Neural crest cell (in vitro differentiated cells): ENCODE measurements at places on chromosomes 11 and 22. TPM values are rescaled to one million over a fixed set of nuclear protein-coding genes. Genes with fewer than 3 reads are reported as not detected.

GRCh38 chr11:89052220-89052619 lies 13.6 kb downstream of the GRM5 start:
- no peak overlapping the region for H3K4me3 ChIP-seq
- H3K36me3 ChIP-seq, result no peaks in the 10 kb centered on the region
- no peaks in the 10 kb centered on the region for H3K4me1 ChIP-seq
- no peak for DNase-seq
- H3K27me3 ChIP-seq, result peaks cover 41% of the 10 kb centered on the region
- no peak overlapping the region for H3K27ac ChIP-seq

Gene LARGE2
- total RNA-seq, result 0.48 TPM in 1 of 2 replicates, not detected in the other

- DNase-seq, result no peak
- H3K4me3 ChIP-seq, result peak overlapping the region; percentile 89
- H3K27me3 ChIP-seq, result no peaks in the 10 kb centered on the region
- no peak overlapping the region for H3K27ac ChIP-seq
These were observed 585 bp upstream of the NADSYN1 start for GRCh38 chr11:71452199-71453036.

- no peak for DNase-seq
- H3K27me3 ChIP-seq, result no peaks in the 10 kb centered on the region
- H3K4me1 ChIP-seq, result no peaks in the 10 kb centered on the region
- no peak overlapping the region for H3K4me3 ChIP-seq
- H3K36me3 ChIP-seq, result peaks cover 29% of the 10 kb centered on the region
- no peak overlapping the region for H3K27ac ChIP-seq
These were observed 18.8 kb downstream of the PRPF19 start for GRCh38 chr11:60887556-60887955.

Gene SMC1B
- total RNA-seq, result not detected in 2 replicates

DNA sequence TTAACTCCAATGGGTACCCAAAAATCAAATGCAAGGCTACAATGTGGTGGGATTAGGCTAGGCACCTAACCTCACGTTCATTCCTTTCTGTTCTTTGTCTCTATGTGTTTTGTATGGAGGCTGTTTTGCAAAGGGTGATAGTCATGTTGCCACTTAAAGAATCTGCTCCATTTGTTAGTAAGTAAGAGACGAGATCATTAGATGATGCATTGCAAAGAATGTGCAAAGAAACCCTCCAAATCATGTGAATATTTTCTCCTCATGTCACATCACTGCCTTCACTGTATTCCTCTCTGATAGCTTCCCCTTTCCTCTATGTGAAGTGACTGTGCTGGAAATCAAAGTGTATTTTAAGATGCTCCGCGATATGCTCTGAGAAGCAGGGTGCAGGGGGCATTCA lies 11.9 kb downstream of the SYT13 start:
- H3K27me3 ChIP-seq, result peaks cover 80% of the 10 kb centered on the region
- no peak overlapping the region for H3K4me3 ChIP-seq
- H3K36me3 ChIP-seq, result no peaks in the 10 kb centered on the region
- H3K4me1 ChIP-seq, result no peaks in the 10 kb centered on the region
- no peak overlapping the region for H3K27ac ChIP-seq
- DNase-seq, result no peak

GRCh38 chr22:23682077-23682476 lies 8.7 kb upstream of the RGL4 start:
- no peak overlapping the region for H3K4me3 ChIP-seq
- H3K4me1 ChIP-seq, result peaks cover 4% of the 10 kb centered on the region
- H3K27ac ChIP-seq, result no peak overlapping the region

DNA sequence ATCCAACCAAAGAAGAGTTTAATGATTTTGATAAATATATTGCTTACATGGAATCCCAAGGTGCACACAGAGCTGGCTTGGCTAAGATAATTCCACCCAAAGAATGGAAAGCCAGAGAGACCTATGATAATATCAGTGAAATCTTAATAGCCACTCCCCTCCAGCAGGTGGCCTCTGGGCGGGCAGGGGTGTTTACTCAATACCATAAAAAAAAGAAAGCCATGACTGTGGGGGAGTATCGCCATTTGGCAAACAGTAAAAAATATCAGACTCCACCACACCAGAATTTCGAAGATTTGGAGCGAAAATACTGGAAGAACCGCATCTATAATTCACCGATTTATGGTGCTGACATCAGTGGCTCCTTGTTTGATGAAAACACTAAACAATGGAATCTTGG lies 23.9 kb downstream of the KDM4D start:
- H3K4me3 ChIP-seq, result no peak overlapping the region
- DNase-seq, result no peak
- H3K27ac ChIP-seq, result no peak overlapping the region
- no peaks in the 10 kb centered on the region for H3K27me3 ChIP-seq
- no peaks in the 10 kb centered on the region for H3K4me1 ChIP-seq

DNA sequence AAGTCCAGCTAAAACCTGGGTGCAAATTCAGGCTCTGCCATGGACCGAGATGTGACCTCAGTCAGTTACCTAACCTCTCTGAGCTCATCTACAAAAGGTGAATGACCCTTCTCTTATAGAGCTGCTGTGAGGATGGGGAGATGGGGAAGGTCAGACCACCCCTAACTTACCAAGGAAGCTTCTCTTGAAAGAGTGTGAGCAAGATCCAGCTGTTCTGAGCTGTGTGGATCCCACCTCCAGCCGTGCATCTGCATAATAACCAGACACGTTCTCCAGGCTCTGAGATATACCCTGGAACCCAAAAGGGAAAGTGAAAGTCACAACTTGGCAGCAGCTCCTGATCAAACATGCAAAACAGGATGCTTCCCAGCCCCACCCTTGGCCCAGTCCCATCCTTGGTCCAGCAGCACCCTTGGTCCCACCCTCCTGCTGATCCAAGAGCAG lies at the start of gene APOL3:
Gene APOL3, minus strand, starts transcription at position 257 of the 444 bp plus-strand sequence. CDS start 11,700 bp downstream, outside the sequence.
- peaks cover 15% of the 10 kb centered on the region for H3K4me1 ChIP-seq
- H3K36me3 ChIP-seq, result no peaks in the 10 kb centered on the region
- no peak within 1 kb of the TSS for H3K4me3 ChIP-seq
- peaks cover 2% of the 10 kb centered on the region for H3K27me3 ChIP-seq
- no peak for DNase-seq

Gene HBE1
- 0.45 and 0.56 TPM in 2 replicates for total RNA-seq

DNA sequence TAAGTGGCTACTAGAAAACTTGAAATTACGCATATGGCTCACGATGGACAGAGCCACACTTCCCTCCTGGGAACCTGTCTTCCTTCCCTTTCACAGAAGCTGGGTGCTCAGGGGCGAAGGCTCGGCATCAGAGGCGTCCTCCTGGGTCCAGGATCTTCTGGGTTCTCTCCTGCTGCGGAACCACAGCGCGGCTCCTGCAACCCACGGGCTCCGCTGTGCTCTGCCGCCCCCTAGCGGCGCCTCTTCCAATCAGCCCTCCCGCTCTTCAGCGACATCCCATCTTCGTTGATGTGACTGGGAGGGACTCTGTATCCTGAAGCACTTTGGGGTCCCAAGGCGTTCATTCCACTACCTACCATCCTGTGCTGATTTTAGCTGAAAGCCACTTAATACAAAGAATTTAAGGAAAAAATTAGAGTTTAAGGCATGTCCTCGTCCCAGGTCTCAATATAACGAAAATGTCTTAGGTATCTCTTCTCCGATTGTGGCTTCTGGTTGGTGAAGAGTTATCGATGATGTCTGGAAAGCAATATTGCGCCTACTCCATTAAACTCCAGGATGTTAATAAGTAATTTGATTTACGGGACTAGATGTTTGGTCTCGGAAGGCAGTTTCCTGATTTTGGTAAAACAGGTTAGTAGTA lies 14.8 kb upstream of the RPS3 start:
- H3K27ac ChIP-seq, result no peak overlapping the region
- peak; percentile 73 for DNase-seq
- H3K4me1 ChIP-seq, result peaks cover 9% of the 10 kb centered on the region
- peaks cover 11% of the 10 kb centered on the region for H3K27me3 ChIP-seq
- no peak overlapping the region for H3K4me3 ChIP-seq

Gene ARFIP2
- 52.4 and 57.1 TPM in 2 replicates for total RNA-seq

- H3K27ac ChIP-seq, result no peak overlapping the region
- H3K4me1 ChIP-seq, result no peaks in the 10 kb centered on the region
- H3K36me3 ChIP-seq, result no peaks in the 10 kb centered on the region
- peak overlapping the region; percentile 23 for H3K4me3 ChIP-seq
- no peak for DNase-seq
These were observed 10.0 kb downstream of the RRP7A start for GRCh38 chr22:42509548-42509947.

Gene GVQW3
- 13.8 and 13.9 TPM in 2 replicates for total RNA-seq

DNA sequence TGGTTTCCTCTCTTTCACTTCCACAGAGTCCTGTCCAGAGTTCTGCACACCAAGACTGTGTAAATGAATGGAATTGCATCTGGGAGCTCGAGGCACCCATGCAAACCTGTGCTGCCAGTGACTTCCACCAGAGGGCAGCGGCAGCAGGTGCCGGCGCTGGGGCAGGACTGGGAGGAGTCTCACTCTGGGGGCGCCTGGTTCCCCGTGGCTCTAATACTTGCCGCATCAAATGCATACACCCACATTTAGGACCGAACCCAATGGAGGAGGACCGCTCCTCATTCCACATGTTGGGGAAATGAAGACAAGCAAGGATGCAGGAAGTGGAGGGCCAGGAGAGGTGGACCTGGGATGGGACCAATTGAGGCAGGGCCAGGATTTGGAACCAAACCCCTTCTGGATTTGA lies 1.1 kb upstream of the CD6 start:
- no peak overlapping the region for H3K4me3 ChIP-seq
- DNase-seq, result peak; percentile 40
- peaks cover 7% of the 10 kb centered on the region for H3K36me3 ChIP-seq
- H3K27ac ChIP-seq, result peak overlapping the region; percentile 31
- H3K27me3 ChIP-seq, result no peaks in the 10 kb centered on the region

Gene SYT7
- 3.8 and 4.1 TPM in 2 replicates for total RNA-seq

GRCh38 chr11:32108576-32108975 lies 17.7 kb downstream of the RCN1 start:
- peaks cover 2% of the 10 kb centered on the region for H3K27me3 ChIP-seq
- H3K4me3 ChIP-seq, result no peak overlapping the region
- peaks cover 6% of the 10 kb centered on the region for H3K4me1 ChIP-seq
- DNase-seq, result no peak

DNA sequence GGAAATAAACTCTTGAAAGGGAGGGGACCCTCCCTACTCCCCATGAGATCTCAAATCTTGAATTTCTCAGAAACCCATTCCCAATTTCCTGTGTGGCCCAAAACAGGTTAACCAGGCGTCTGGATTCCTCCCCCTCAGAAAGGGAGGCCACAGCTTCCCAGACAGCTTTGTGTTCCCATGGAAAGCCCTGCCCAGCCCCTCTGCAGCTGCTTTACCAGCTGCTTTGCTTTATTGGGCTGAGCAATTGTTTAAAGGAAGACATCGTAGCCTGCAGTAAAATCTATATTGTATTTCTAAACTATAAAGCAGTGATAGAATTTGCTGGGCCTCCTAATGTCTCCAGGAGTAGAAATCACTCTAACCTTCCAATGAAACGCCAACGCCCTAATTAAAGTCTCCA lies 97.4 kb downstream of the CHST1 start:
- no peak for DNase-seq
- H3K4me3 ChIP-seq, result no peak overlapping the region
- no peaks in the 10 kb centered on the region for H3K4me1 ChIP-seq
- H3K36me3 ChIP-seq, result no peaks in the 10 kb centered on the region
- H3K27me3 ChIP-seq, result peaks cover 14% of the 10 kb centered on the region
- H3K27ac ChIP-seq, result no peak overlapping the region

- DNase-seq, result no peak
- H3K27ac ChIP-seq, result no peak overlapping the region
- no peaks in the 10 kb centered on the region for H3K27me3 ChIP-seq
- H3K4me1 ChIP-seq, result peaks cover 10% of the 10 kb centered on the region
- no peaks in the 10 kb centered on the region for H3K36me3 ChIP-seq
- no peak overlapping the region for H3K4me3 ChIP-seq
These were observed 17.2 kb upstream of the TSKU start for GRCh38 chr11:76765863-76766350.

- H3K36me3 ChIP-seq, result peaks cover 13% of the 10 kb centered on the region
- DNase-seq, result no peak
- peaks cover 48% of the 10 kb centered on the region for H3K4me1 ChIP-seq
- no peaks in the 10 kb centered on the region for H3K27me3 ChIP-seq
- peak overlapping the region; percentile 91 for H3K27ac ChIP-seq
These were observed 59.0 kb downstream of the LRP5 start for GRCh38 chr11:68371171-68372041.

Gene RASD2
- total RNA-seq, result not detected in 2 replicates

DNA sequence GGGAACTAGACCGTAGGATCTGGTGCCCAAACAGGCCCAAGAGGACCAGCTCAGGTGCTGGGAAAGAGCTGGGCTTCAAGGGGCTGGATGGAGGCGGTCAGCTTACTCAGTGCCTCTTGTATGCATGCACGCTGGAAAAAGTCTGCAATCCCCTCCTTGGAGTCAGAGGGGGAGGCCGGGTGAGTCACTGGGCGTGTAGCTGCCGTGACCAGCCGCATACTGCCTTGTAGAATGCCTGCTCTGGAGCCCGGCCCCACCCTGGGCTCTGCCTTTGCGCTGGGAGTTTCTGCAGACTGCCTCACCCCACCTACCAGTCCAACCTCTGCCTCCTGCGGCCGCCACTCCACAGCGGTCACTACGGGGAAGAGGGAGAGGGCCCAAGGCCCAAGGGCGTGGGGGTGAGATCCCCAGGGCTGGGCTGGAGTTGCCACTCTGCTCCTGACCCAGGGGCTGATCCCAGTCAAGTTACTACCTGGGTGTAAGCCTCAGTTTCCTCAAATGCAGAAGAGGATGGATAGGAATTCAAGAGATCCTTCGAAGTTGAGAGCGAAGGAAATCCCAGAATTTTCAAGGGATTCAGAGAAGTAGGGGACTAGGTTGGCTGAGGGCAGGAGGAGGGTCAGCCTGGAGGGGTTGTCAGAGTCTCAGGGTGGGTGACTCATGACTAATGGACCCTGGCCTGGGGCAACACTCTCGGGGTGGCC lies 4.2 kb downstream of the MRGPRF start:
- peaks cover 21% of the 10 kb centered on the region for H3K4me1 ChIP-seq
- H3K36me3 ChIP-seq, result no peaks in the 10 kb centered on the region
- H3K4me3 ChIP-seq, result no peak overlapping the region
- no peak for DNase-seq
- H3K27me3 ChIP-seq, result peaks cover 22% of the 10 kb centered on the region
